ENCODE measurements at places on chromosomes 2 and 18.

- DNase-seq = peak; percentile 29
Observed at GRCh38 chr2:54052825-54053718, 62.3 kb upstream of the ACYP2 start.

- DNase-seq = no peak
Observed at GRCh38 chr2:39390216-39390615, 46.9 kb downstream of the MAP4K3 start.

- no peak for DNase-seq
Observed at GRCh38 chr18:26157326-26157725, 23.7 kb downstream of the PSMA8 start.

DNA sequence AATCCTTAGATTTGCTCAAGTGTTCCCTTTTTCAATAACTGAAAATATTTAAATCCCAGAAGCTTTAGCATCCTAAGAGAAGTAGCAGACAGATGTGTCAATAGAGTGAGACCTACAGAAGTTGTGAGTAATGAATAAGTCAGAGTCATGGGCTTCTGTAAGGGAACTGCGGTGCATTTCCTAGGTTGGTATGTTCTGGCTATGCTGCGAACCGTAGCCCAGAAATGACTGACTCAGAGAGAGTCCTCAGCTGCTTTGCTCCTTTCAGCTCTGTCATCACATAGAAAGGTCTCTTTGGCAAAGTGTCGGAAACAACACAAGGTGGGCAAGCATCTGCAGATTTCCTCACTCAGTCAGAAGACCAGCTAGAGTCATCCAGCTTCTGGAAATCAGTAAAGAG lies 297.1 kb downstream of the ARHGAP15 start:
- no peak for DNase-seq

DNA sequence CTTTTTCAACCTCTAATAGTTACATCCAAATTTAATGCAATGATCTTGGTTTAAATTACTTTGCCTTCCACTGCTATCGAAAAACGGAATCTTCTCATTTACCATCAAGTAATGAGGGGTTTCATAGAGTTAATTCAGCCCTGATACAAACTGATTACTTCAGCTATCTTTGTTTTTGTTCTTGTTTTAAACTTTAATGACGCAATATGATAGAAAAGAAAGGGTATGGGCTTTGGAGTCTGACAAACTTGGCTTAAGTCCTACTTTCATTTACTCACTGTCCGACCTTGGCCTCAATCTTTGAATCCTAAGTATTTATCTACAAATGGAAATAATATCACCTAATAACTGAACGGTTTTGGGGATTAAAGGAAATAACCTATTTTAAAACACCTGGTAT lies 16.1 kb downstream of the ADAM17 start:
- DNase-seq = peak; percentile 22

DNA sequence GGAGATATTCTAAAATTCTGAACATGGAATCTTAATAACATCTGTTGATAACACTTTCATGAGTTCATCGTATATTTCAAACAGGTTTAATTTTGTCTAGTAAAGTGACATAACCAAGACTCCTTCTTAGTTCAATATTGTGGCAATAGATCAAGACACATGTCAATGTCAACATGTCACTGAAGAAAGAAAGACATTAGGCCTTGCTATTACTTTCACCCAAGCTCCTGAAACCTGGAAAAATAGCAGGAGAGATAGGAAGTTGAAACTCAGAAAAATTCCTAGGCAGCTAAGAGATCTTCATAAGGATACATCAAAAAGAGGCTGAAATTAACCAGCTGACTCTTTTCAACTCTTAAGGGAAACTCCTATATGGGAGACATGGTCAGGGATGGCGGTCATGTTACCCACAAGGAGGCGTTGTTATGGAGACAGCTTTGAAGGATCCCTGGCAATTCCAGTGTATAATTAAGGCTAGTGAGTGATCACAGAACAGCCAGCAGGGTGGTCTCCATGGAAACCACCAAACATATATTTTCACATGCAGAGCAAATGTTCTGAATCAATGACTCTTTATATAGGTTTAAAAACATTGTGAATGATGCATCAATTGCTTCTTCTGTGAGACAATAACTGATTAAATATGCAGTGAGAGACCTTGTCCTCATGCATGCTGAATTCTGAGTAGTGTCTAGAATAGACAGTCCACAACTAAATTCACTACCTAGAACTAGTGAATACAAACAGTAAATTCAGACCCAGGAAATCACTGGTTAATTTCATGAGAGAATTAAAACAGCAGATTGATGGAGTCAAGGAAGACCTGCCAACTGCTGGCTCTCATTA lies 115.3 kb upstream of the RIOK3 start:
- DNase-seq = no peak

DNA sequence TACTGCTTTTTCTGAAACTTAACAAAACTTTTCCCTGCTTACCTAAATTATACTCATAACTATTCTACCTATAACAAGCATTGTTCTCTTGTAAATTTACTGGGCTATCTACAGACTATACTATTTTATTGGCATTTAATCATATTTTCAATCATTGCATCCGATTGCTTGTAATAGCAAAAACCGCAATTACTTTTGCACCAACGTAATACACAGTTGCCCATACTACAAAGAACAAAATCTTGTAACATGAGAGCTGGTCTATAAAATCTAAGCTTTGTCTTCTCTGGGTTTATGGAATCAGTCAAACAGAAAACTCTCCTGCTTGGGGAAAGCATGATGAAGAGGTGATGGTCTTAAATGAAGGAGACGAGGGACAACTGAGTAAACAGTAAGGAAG lies 463.4 kb upstream of the ST6GAL2 start:
- no peak for DNase-seq

GRCh38 chr18:73943763-73944162 lies 203.9 kb downstream of the FBXO15 start:
- DNase-seq = no peak

GRCh38 chr2:33268246-33268831 lies 208.1 kb upstream of the RASGRP3 start:
- DNase-seq = no peak

DNA sequence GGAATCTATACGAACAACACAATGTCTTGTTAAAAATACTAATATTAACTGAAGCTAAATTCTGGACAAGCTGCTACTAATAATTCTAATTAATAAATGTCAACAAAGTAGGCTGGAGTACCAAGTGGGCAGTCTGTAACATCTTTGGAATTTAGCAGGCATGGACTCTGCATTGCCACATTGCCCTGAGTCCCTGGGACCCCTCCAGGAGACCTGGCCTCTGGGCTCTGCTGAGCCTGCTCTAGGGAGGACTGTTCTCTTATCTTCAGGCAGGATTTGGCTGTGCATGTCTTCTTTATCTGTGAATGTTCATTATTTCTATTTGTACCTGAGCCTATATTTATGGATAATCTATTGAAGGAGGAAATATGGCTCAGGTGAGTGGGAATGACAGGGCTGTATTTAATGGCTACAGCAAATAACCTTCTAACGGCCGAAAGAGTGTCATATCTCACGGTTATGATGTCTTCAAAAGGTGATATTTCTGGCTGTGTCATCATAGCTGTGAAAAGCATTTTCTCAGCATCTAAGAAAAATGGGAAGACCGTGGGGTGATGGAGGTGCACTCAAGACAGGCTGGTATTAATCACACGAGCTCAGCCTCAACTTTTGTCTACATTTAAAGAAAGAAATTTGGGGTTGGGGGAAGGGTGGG lies 28.6 kb upstream of the SETBP1 start:
- no peak for DNase-seq

GRCh38 chr2:20667531-20668401 lies 822 bp downstream of the GDF7 start:
- DNase-seq = no peak

DNA sequence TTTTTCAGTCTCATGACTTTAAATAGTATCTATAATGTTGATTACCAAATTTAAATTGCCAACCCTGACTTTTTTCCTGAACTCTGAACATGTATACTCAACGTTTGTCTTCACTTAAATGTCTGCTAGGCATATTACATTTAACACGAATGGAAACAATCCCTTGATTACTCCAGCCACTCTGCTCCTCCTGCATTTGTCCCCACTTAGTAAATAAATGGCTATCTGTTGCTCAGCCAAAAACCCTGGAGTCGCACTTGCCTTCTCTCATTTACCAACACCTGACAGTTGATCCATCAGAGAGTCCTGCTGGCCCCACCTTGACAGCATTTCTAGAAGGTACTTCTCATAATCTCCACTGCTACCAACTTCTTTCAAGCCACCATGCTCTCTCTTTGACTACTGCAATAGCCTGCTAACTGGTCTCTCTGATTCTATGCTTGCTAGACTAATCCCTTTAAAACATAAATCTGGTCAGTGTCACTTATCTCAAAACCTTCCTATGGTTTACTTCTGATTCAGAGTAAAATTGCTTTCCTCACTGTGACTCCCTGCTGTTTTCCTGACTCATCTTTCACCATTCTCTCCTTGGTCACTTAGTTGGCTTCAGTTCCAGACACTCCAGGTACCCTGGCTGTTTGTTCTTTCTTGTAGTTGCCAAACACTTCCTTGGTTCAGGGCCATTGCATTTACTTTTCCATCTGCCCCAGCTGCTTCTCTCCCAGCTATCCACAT lies 31.9 kb downstream of the SPAG16 start:
- DNase-seq = no peak

DNA sequence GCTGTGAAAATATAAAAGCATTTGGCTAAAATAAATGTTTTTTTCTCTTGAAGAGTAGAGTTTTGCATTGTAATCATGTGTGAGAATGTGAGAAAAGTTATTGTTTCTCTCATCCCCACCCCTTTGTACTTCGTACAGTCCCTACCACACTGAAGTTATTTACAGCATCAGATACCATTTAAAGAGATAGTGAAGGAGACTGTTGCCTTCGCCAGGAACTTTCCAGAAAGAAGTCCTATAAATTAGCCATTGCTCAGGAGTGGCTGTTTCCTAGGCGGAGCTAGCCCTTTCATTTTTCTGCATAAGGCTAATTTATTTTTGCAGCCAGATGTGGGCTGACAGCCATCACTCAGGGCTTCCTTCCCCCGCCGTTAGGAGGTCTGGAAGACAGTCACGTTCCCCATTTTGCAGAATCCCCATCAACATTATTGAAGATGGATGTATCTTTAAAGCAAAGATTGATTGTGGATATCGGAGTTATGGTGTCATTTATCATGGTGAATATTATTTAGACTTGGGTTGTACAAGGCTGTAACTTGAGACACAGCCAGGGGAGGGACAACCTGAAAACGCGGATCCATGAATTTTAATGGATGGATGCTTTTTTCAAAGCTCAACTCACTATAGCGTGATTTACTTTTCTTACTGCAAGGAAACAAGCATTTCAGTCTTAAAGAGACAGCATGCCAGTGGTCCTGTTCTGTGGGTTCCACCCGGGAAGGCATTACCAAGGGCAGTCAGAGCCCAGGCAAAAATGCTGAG lies 17.1 kb downstream of the TSHZ1 start:
- no peak for DNase-seq

- no peak for DNase-seq
Observed at GRCh38 chr2:229783108-229783721, 68.9 kb upstream of the DNER start.

- DNase-seq = no peak
Observed at GRCh38 chr2:226256709-226257376, 542.8 kb downstream of the IRS1 start.

GRCh38 chr2:227782804-227783203 lies 30.8 kb upstream of the CCL20 start:
- DNase-seq = no peak

DNA sequence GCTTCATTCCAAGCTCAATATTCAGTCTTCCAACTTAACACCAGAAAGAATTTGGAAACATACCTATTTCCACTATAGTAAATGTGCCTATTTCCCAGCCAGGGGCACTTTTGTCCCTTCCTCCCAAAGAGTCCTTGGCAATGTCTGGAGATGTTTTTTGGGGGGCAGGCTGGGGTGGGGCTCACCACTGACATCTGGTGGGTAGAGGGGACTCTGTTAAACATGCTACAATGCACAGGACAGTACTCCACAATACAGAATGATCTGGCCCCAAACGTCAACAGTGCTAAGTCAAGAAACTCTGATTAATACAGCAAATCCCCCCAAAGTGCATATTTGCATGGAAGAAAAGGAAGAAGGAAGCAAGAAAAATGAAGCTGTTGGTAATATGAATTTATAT lies 61.7 kb downstream of the SMIM21 start:
- no peak for DNase-seq

- no peak for DNase-seq
Observed at GRCh38 chr2:10783421-10783820, 29.2 kb downstream of the PDIA6 start.

DNA sequence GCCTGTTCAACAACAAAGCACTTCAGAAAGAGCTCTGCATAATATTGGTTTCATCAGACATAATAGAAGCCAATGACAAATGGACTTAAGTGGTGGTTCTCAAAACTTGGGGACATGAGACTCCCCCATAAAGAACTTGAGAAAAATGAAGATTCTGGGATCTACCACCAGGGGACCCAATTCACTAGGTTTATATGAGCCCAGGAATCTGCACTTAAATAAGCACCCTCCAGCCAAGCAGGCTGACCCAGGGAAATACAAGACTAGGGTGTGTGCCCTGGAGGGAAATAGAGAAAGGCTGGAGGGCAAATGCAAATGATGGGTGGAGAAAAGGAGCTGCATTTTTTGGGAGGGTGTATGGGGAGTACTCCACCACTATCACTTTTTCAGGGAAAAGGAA lies 52.5 kb downstream of the SATB2 start:
- peak; percentile 52 for DNase-seq

GRCh38 chr2:109526442-109526970 lies 87.3 kb downstream of the SEPTIN10 start:
- DNase-seq = no peak

DNA sequence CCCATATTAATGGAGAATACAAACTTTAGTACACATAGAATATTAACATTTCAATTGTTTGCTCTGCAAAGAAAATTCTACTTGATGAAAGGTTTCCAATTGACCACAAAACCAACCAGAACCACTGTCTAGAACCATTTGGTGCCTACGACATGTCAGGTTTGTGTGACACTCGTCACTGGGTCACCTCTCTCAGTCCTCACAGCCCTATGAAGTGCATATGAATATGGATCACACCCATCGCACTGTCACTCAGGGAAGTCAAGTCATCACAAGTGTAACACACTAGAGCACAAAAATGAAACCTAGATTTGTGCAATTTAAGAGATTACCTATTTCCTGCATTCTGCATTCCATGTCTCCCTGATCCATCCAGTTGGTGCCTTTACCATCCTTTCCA lies 43.7 kb downstream of the PTPN2 start:
- DNase-seq = no peak

- no peak for DNase-seq
Observed at GRCh38 chr18:29160170-29160569, 983.2 kb upstream of the CDH2 start.

- peak; percentile 8 for DNase-seq
Observed at GRCh38 chr18:31610286-31611205, 18.9 kb downstream of the TTR start.

- DNase-seq = no peak
Observed at GRCh38 chr2:179796213-179797007, 65.0 kb downstream of the ZNF385B start.

- peak; percentile 75 for DNase-seq
Observed at GRCh38 chr2:27202854-27203253, 9.0 kb upstream of the ATRAID start.

GRCh38 chr2:38740851-38741731 lies 10.1 kb downstream of the SRSF7 start:
- peak; percentile 78 for DNase-seq

Data from NB4 (cell line).